Stimulated activated CD4-positive, alpha-beta T cell treated with anti-CD3 and anti-CD28 coated beads, TNF-alpha, amount 100 ng/mL, for 1 hour (primary cell): ENCODE measurements at places on chromosomes 3 and 15.

GRCh38 chr15:69343133-69343532, 44.4 kb downstream of the PAQR5 start:
- DNase-seq: no peak

GRCh38 chr3:184368116-184368515, 6.6 kb downstream of the POLR2H start:
- no peak for DNase-seq

GRCh38 chr3:95154766-95155165, 1091.9 kb downstream of the NSUN3 start:
- DNase-seq: no peak

GRCh38 chr3:123951522-123952447, 9.2 kb downstream of the CCDC14 start:
- DNase-seq: no peak

- DNase-seq: no peak
Measured at GRCh38 chr3:13081603-13082360, 8.6 kb upstream of the IQSEC1 start.

GRCh38 chr15:51312166-51313073, 26.0 kb downstream of the CYP19A1 start:
- DNase-seq: no peak

GRCh38 chr3:36075491-36075890, 304.8 kb upstream of the STAC start:
- DNase-seq: no peak

DNA sequence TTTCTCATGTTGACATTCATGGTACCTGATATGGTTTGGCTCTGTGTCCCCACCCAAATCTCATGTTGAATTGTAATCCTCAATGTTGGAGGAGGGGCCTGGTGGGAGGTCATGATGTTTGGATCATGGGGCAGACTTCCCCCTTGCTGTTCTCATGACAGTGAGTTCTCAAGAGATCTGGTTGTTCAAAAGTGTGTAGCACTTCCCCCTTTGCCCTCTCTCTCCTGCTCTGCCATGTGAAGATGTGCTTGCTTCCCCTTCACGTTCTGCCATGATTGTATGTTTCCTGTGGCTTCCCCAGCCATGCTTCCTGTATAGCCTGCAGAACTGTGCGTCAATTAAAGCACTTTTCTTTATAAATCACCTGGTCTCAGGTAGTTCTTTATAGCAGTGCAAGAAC, 3.3 kb upstream of the UBL7 start:
- no peak for DNase-seq

DNA sequence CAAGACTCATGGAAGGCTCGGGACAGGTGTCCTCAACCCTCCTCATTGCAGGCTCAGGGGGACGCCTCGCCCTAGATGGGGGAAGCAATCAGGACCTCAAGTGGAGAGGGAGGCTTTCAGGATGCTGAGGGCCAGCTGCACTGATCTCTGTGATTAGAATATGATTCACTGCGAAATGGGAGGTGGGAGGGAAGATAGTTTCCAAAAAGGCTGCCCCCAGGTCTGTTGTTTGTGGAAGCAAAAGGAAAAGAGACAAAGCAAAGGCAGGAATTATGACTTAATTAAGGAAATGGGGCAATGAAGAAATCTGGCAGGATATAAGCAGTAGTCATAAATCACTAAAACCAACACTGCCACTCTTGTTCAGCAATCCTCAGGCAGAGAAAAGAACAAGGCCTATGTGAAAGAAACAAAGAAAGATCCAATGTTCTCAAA, 85.6 kb upstream of the ABHD17C start:
- DNase-seq: no peak

DNA sequence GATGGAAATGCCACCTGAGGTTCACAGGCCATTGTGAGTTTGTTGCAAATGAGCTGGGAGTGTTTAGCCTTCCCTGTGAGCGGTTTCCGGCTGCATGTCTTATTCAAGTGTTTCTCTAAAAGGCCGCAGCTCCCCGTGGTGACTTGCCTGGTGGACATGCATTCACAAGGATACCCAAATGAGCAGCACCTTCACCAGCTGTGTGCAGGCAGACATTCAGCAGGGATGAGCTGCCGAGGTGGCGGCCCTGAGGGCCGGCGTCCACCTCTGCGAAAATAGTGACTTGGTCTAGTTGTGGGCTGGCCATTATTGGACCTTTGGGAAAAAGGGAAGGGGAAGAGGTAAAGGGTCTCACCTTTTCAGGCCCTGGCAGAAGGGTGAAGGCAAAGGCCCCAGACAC, 23.4 kb downstream of the SPSB4 start:
- no peak for DNase-seq

GRCh38 chr3:45684327-45684892, 4.8 kb upstream of the SACM1L start:
- no peak for DNase-seq

- DNase-seq: no peak
Measured at GRCh38 chr15:100718075-100718980, 115.9 kb downstream of the ASB7 start.

DNA sequence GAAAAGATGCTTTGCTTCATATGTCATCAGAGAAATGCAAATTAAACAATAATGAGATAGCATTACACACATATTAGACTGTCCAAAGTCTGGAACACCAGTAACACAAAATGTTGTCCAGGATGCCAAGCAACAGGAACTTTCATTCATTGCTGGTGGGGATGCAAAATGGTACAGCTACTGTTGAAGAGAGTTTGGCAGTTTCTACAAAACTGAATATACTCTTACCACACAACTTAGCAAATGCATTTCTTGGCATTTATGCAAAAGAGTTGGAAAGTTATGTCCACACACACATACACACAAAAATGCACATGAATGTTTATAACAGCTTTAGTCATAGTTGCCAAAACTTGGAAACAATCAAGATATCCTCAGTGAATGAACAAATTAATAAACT, 195.2 kb upstream of the MME start:
- DNase-seq: no peak

DNA sequence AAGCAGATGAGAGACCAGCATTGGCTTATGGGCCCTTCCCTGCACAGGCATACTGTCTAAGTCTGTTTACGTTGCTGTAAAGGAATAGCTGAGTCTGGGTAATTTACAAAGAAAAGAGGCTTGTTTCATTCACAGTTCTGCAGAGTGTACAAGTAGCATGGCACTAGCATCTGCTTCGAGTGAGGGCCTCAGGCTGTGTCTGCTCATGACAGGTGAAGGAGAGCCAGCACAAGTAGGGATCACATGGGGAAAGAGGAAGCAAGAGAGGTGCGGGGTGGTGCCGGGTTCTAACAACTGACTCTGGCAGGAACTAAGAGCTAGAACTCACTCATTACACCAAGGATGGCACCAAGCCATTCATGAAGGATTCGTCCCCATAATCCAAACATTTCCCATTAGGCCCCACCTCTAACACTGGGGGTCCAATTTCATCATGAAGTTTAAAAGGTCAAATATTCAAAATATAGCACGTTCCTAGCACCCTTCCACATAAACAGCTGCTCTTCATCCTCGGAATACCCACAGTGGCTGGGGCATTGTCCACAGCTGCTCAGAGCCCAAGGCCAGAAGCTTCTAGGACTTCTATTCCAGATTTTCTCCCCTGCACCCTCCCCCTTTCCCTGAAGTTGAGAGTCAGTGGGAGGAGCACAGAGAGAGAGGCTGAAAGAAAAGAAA, 5.6 kb downstream of the RTP3 start:
- DNase-seq: no peak

DNA sequence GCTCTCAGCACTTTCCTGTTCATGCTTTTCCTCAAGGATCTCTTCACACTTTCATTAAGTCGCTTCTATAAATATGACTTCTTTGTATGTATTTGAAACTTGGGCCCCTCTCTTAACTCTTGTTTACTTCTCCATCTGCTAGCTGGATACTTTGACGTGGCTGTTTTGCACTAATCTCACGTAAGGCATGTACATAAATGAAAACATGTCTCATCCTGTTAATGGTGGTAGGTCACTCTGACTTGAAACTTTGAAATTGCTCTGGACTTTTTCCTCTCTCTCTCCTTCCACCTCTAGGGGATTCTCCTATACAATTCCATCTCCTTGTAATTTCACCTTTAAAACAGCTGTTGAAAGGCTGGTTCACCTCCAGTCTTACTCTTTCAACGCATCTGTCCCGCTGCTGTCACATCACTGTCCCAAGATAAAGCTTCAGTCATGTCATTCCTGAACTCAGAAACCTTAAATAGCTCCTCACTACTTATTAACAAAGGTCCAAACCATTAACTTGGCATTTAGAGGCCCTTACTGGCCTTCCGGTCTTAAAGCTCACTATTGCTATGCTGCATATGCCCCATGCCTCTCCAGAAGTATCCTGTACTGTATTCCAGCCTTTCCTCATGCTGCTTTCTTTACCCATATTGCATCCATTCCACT, 1.2 kb downstream of the BLOC1S6 start:
- no peak for DNase-seq

GRCh38 chr15:55257938-55258337, 31.7 kb downstream of the RAB27A start:
- DNase-seq: no peak

GRCh38 chr3:39443530-39443929, 23.9 kb upstream of the MOBP start:
- no peak for DNase-seq

GRCh38 chr3:74420538-74421124, 193.8 kb downstream of the CNTN3 start:
- DNase-seq: no peak

- DNase-seq: no peak
Measured at GRCh38 chr3:71614869-71615268, 31.3 kb upstream of the FOXP1 start.

DNA sequence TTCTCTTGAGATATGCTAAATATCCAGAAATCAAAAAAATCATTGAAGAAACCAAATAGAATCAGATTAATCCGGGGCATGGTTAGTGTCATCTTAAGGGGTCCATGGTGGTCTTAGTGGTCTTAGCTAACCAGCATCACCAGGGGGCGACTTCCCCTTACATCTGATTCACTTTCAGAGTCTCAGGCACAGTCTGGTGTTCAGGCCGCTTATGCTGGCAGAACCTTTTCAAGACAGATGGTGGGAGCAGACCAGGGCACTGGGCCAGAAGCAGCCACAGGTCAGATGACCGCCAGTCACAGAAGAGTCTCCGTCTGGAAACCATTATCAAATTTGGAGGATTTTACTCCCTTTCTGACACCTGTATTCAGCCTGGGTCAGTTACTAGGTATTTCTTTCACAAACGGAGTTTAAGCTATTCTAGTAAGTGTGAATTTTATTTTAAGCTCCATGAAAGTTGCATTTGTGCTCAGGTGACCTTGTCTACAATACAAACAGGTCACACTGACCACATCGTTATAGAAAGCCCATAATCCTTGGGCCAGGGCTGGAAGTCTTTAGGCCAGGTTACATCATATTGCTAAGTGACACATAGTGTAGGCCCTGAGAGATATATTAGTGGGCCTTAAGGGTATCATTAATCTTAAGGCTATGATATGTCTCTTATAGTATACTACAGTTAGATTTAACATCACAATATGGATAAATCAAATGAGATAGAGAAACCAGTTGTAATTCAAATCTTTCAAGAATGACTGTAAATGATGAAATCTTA, 365.5 kb downstream of the GBE1 start:
- no peak for DNase-seq

DNA sequence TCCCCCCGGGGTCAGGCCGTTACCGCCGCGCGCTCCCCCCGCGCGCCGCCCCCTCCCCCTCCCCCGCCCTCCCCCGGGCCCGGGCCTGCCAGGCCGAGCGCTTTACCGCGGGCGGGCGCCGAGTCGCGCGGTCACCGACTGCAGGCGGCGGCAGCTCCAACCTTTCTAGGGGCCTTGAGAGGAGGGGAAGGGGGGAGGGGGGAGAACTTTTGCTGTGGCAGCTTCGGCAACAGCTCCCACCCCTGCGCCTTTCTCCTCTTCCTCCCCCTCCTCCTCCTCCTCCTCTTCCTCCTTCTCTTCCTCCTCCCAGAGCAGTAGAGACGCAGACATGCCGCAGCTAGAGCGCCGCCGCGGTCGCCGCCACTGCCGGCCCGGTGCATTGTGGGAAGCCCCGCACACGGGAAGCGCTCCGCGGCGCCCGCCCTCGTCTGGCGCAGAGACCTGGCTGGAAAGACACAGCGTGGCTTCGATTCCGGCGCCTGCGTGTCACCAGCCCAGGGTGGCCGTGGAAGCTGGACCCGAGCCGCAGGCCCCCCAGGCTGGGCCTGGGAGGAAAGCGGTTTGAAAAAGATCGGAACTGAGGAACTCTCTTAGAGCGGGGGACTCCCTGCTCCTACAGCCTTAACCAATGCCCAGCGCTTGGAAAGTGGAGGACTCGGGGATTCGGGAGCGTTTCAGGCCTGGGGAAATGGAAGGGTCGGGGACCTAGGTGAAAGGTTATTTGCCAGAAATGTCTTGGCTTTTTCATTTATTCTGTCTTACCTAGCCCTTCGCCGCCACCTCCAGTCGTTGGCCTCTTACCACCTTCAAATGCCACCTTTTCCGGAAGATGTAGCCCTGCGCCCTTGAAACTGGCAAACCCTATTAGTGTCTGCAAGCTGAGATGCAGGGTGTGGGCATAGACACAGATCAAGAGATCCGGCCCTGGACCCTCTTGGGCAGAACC, at the start of gene ZNF148:
ZNF148 (minus strand) TSS at position 330 of the 946 bp plus-strand sequence. CDS start 61,685 bp downstream, outside the sequence.
- peak; percentile 82 for DNase-seq

GRCh38 chr3:43695443-43695842, 4.7 kb downstream of the ABHD5 start:
- DNase-seq: no peak

DNA sequence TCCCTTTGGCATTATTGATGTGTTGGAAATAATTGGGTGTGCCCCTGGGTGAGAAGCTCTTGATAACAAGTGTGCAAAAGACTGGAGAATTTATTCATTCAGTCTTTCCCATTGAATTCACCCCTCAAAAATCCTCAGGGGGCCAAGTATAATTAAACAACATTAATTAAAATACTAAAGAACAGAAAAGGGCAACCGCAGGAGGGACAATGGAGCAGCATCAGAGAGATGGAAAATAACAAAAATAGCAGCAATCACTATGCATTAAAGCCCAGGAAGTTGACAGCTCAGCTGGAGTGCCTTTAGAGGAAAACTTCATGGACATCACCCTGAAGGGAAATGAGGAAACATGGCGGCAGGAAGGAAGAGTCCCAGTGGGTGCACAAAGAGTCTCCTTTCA, 227.6 kb downstream of the MINAR1 start:
- no peak for DNase-seq

DNA sequence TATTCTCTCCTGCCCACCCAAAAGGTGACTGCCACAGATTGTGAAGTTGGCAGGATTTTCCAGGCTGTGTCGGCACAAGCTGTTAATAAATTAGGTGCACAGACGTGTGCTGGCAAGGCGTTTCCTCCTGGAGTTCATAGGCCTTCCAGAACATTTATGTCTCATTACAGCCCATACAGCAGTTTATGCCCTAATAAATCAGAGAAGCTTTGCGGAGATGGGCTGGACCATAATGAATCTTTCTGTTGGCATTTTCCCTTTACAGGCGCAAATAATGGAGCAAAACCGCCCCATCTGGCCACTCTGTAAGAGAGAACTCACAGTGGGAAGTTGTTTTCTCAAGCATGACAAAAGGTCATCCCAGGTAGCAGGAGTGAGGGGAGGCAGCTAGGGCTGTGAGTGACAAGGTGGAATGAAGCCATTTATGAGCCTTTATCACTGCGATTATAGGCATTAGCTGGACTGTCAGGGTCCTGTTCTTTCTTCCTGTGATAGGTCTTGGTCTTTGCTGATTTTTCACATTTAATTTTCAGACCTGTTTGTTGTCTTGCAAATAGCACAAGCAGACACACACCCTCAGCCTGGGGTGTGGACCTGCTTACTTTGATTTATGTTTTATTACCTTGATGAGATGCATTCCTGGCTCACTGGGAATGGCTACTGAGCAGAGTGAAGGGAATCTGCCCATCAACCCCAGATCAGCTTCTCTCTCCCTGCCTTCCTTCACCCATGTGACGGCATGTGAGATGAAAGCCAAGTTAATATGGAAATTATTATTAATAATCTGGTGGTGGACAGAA, 257.5 kb downstream of the LRTM1 start:
- no peak for DNase-seq
